ENCODE measurements at places on chromosomes 7 and 10. TPM values are rescaled to one million over a fixed set of nuclear protein-coding genes. Genes with fewer than 3 reads are reported as not detected.

DNA sequence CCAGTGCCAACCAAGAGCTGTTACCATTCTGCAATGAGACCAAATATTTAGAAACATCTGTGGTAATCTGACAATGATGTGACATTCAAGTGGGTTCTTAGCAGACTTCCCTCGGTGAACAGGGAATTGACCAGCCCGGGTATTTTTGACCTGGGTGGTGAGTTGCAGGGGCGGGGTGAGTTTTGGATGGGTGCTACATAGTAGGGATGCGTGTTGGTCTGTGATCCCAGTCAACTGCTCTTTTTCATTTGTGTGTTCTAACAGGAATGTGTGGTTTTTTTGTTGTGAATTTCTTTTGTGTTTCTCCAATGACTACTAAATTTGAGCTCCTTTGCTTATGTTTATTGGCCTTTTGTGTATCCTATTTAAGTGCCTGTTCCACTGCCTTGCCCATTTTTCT, 273.6 kb upstream of the HABP2 start:
- H3K27ac ChIP-seq, result no peak overlapping the region
- H3K4me1 ChIP-seq, result no peaks in the 10 kb centered on the region
- no peak for DNase-seq
- H3K36me3 ChIP-seq, result no peaks in the 10 kb centered on the region
- no peak overlapping the region for H3K4me3 ChIP-seq

GRCh38 chr7:130963339-130963738, 229.3 kb upstream of the KLF14 start:
- DNase-seq, result no peak
- H3K27me3 ChIP-seq, result no peaks in the 10 kb centered on the region
- no peak overlapping the region for H3K27ac ChIP-seq

- no peak for DNase-seq
- no peaks in the 10 kb centered on the region for H3K27me3 ChIP-seq
- H3K27ac ChIP-seq, result no peak overlapping the region
- H3K4me3 ChIP-seq, result no peak overlapping the region
Measured at GRCh38 chr7:45599851-45600706, 25.9 kb downstream of the ADCY1 start.

The FRMPD2 gene
- under 0.01 TPM for total RNA-seq

All from adrenal gland (tissue), 19 donors.